ENCODE measurements at places on chromosomes 11 and 22.
A peak's percentile ranks its signal among the peaks of the same experiment; 100 is the strongest.

DNA sequence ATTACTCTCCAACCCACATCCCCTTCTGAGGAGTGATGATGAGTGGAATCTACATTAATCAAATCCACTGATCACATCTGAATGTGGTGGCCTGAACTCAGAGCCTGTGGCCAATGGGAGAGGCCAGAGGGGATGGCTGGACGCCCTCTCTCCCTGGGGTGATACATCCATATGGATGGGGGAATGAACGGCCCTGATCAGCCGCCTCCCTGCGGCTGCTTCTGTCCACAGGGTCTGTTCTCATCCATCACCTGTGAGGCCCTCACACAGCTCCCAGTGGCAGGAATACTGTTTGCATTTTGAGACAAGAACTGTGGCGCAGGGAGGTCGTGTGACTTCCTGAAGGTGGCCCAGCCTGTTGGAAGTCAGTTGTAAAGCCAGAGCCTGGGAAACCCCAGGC lies 78.3 kb upstream of the SHISAL1 start:
- no peak for DNase-seq

GRCh38 chr22:44724859-44725258 lies 22.9 kb downstream of the PRR5 start:
- no peak for DNase-seq

- no peak for DNase-seq
Observed at GRCh38 chr11:119187123-119187892, 2.0 kb downstream of the NHERF4 start.

DNA sequence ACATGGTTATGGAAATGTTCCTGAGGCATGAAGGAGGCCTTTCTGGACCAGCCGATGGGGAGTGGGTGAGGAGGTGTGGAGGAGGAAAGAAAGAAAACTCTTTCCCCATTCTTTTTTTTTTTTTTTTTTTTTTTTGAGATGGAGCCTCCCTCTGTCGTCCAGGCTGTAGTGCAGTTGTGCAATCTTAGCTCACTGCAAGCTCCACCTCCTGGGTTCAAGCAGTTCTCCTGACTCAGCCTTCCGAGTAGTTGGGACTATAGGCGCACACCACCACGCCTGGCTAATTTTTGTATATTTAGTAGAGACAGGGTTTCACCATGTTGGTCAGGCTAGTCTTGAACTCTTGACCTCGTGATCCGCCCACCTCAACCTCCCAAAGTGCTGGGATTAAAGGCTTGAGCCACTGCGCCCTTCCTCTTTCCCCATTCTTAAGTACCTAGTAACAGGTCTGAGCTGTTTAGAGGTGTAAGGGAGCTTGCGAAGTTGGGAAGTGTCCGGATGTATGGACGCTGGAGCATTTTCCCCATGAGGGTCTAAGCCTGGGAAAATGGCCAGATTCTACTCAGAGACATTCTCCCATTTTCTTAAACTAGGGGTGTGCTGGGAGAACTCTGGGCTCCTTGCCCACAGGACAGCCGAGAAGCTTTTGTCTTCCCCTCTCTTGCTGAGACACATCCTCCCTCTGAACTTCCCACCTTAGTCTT lies 135.8 kb downstream of the TEAD1 start:
- DNase-seq = peak; percentile 75

DNA sequence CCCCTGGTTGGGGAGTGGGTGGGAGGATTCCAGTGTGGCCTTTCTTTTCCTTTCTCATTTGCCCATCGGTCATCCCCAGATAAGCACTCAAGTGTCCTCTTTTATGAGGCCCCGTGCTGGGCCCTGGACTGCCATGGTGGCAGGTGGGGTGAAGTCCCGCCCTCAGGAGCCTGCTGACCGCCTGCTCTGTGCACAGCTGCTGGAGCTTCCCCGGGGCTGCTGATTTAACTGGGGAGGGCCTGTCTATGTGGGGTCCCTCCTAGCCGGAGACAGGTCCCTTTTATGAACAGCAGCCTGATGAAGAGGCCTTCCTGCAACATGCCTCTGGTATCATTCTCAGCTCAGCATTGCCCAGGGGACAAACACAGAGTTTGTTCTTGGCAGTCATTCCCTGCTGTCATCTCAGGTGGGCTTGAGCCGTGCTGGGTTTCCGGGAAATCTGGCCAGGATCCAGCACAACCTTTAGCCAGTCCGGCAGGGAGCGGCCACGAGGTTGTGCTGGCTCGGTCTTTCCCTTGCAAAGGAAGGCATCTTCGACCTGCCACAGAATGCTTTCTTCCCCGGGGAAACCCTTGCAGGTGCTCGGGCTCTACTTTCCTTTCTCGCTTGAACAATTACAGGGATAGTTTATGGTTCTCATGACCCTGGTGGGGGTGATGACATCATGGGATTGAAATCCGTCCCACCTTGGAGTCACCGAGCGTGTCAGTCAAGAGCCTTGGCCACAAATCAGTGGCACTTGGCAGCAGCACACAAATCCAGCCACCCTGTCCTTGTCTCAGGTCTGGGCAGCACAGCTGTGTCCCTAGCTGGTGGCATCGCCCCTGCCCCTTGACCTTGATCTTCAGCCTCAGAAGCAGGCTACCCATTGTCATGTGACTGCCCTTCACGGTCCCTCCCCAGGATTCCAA lies 20.1 kb downstream of the ST14 start:
- no peak for DNase-seq

GRCh38 chr11:117903505-117904382 lies 25.5 kb downstream of the TMPRSS13 start:
- DNase-seq = no peak

DNA sequence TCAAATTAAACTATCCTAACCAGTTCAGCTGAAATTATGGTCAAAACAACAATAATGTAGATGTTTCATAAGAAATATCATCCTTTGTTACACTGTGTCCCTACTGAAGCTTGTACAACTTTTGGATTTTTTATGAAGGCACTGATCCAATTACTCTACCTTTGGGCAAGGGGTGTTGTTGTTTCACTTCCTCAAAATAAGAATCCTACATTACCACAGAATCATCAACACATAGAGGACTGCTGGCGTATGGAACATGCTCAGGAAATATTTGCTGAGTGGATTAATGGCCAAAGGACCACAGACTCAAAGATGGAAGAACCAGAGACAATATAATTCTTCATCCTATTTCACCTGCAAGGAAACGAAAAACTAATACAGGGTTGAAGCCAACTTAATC lies 907.5 kb upstream of the CCDC90B start:
- no peak for DNase-seq

- no peak for DNase-seq
Observed at GRCh38 chr22:39456522-39457197, at the start of gene MGAT3. Gene MGAT3 (plus strand): TSS chr22:39457012. CDS start chr22:39487348, 30,336 bp downstream.

DNA sequence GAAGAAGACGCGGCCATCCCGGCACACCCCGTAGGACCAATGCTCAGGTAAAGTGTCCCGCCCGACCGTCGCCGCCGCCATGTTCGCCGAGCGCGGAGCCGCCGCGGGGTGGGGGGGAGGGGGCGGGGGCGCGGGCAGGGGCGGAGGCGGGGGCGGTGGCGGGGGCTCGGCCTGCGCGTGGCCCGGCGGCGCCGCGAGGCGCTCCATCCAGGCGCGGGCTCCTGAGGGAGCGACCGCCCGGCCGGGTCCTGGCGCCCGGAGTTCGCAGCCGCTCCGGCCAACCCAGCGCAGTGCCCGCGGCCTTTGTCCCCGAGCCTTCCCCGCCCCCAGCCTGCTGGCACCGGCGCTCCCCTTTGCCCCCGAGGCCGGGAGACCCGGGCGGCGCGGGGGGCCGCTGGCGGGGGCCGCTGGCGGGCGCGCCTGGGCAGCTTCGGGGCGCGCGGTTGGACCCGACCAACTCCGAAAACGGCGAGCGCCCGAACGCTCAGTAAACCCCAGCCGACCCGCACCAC lies at the start of gene PLEKHA7:
Gene PLEKHA7 (minus strand): TSS at position 94 of the 512 bp plus-strand sequence. CDS start 13 bp downstream, at position 81.
- no peak for DNase-seq

GRCh38 chr11:60159868-60160267 lies 23.0 kb downstream of the MS4A6A start:
- DNase-seq = no peak

DNA sequence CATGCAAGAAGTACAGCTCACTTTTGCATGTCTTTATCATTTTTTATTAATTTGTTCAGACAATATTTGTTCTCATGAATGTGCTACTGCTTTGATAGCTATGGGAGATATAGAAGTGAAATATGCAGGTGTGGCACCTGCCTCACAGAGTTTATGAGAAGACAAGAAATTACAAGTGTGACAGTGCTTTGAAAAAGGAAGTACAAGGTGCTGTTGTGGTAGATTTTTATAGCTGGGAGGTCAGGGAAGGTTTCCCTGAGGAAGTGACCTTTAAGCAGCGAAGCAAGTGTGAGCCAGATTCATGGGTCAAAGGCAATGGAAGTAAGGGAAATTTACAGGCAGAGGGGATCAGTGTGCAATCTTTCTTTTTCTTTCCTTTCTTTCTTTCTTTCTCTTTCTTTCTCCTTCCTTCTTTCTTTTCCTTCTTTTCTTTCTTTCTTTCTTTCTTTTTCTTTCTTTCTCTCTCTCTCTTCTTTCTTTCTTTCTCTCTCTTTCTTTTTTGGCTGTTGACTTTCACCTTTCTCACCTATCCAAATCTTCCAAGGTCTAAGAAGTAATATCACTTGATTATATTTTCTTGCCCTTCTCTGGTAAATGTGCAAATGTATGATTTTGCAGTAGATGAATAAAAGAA lies 6.4 kb upstream of the BMAL1 start:
- DNase-seq = no peak

DNA sequence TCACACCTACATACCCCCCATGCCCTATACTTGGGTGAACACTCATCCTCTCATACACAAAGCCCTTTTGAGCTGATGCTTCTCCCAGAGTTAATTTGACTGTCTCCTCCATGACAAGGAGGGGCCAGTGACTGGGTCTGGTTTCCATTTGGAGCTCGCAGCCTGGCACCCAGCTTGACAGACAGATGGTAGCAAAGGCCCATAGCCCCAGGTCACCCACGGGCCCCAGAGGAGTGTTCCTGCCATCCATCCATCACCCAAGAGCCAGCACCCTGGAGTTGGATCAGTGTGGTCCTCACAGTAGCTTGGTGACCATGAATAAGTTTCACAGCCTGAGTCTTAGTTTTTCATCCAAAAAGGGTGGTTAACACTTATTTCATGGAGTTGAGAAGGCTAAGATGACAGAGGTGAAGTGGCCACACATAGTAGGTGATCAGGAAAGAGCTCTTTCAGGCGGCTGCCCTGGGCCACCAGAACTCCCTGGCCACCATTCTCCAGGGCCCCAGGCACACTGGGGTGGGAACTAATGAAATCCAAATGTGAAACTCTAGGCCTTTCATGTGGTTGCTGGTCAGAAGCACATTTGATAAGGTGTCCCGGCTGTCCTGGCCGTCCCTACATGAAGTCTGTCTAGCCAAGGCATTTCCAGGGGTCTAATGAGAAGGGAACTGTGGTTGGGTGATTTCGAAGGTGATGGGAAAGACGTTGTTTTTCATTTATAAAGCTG lies 42.4 kb downstream of the LIF start:
- DNase-seq = peak; percentile 24

- DNase-seq = no peak
Observed at GRCh38 chr22:24831687-24832086, 25.7 kb downstream of the SGSM1 start.

- DNase-seq = no peak
Observed at GRCh38 chr11:58863697-58864096, 19.2 kb upstream of the GLYATL2 start.

- DNase-seq = no peak
Observed at GRCh38 chr11:118310781-118311485, 6.4 kb downstream of the CD3E start.

GRCh38 chr22:26323013-26323412 lies 106.0 kb upstream of the ASPHD2 start:
- DNase-seq = peak; percentile 43

- DNase-seq = no peak
Observed at GRCh38 chr11:63556404-63557013, 6.7 kb downstream of the PLAAT2 start.

DNA sequence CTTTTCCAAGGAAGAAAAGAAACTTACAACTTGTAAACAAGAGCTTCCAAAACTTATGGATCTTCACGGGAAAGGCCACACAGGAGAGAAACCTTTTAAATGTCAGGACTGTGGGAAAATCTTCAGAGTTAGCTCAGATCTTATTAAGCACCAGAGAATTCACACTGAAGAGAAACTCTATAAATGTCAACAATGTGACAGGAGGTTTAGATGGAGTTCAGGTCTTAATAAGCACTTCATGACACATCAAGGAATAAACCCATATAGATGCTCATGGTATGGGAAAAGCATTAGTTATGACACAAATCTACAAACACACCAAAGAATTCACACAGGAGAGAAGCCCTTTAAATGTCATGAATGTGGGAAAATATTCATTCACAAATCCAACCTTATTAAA lies 32.4 kb downstream of the GAB2 start:
- no peak for DNase-seq

DNA sequence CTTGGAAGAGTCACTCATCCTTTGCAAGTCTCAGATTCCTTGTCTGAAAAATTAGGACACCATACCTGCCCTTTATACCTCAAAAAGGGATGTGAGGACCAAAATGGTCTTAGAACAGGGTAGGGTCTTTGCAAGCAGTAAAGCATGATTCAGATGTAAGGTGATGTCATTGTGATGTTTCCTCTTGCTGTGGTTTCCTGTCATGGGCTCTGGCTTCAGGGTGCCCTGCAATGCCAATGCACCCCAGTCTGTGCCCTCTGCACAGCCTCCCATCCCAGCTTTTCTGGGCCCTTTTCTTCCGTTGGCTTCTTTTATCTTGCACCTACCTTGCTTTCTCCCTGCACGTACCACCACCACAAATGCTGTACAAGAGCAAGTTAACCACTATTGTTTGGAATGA lies 87.8 kb upstream of the NNMT start:
- DNase-seq = peak; percentile 8

DNA sequence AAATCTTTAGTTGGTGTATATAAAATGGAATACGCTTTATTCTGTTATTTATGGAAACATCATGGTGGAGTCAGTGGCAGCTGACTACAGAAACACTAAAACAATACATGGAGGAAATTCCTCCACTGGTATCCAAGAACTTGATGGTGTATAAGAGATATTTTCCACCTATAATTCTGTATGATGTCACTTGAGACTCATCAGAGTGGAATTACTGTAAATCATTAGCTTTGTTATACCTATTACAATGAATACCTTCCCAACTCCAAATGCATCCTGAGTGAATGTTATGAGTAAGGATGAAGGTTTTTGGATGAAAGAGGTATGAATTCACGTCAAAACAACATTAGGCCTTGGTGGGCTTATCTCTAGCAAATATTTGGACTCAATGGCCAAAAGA lies 258.5 kb upstream of the SORL1-AS1 start:
- DNase-seq = no peak

- peak; percentile 87 for DNase-seq
Observed at GRCh38 chr11:35165423-35166368, 26.7 kb downstream of the CD44 start.

DNA sequence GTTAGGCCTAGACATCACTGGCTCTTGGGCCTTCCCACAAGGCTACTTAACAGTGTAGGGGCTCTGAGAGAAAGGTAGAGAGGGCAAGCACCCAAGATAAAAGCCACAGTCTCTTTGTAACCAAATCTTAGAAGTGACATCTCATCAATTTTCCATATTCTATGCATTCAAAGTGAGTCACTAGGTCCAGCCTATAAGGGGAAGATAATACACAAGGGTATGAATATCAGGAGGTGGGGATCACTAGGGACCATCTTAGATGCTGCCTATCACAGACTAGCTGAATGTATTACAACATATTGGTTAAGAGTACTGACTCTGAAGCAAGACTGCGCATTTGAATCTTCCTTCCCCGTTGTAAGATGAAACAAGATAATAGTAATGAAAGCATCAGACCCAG lies 144.1 kb downstream of the RBFOX2 start:
- DNase-seq = no peak

GRCh38 chr11:63552921-63553320 lies 10.3 kb downstream of the PLAAT2 start:
- no peak for DNase-seq

Measured in ELR (cell line).